ENCODE measurements at places on chromosomes 5 and 9.

- no peak for DNase-seq
These were observed 277.8 kb downstream of the PRELID2 start for GRCh38 chr5:145557345-145557744.

- DNase-seq: no peak
These were observed 8.1 kb downstream of the TTC16 start for GRCh38 chr9:127724012-127724411.

DNA sequence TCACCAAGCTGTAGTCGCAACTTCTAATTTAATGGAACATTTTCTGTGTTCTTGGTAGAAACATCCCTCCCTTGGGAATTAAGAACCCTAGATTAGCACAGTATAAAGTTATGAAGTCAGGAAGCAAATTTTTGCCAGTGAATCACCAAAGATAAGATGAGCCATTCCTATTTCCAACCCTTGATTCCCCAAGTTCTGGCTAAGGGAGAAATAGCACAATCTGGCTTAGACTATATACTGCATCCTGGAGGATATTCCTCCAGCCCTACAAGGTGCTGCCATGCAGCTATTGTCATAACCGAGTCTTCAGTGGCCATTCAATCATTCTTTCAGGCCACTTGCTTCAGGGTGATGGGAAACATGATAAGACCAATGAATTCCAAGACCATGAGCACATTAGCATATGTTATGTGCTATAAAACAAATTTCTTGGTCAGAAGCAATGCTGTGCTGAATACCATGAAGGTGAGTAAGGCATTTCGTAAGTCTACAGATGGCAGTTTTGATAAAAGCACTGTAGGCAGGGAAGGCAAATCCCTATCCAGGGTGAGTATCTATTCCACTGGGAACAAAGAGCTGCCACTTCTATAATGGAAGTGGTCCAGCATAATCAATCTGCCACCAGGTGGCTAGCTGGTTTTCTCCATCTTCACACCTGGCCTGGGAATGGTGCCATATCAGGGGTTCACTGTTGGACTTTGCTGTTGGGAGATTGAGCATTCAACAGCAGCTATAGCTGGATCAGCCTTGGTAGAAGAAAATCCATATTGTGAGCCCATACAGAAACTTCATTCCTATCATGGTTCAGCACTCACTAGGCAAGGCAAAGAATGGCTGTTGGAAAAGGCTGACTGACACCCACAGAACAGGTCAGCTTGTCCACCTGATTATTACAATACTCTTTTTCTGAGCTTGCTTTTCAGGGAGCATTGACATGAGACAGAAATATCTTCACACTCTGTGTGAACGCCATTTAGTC, 19.6 kb upstream of the ARL15 start:
- DNase-seq: no peak

DNA sequence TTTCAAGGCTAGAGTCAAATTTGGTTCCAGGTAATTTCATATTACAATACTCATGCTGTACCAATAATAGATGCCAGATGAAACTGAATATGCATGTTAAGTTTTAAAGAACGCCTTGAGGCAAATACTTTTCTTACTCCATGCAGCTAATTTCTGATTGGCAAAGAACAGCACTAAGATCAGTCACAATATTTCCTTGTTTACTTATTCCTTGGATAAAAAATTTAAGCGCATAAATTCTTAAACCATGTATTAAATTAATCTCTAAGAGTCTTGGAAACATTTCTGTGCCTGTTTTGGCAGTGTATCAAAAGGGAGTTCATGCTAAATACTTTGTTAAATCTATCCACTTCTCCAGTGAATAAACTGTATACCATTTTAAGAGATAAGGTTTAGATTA, 173.5 kb downstream of the SLC12A2 start:
- no peak for DNase-seq

- DNase-seq: no peak
These were observed 17.5 kb upstream of the IQGAP2 start for GRCh38 chr5:76385540-76385939.
